ENCODE measurements at places on chromosomes 4 and X. TPM values are rescaled to one million over a fixed set of nuclear protein-coding genes. Genes with fewer than 3 reads are reported as not detected.

TRPC3 gene
- total RNA-seq = 0.42 TPM

- no peak for DNase-seq
Observed at GRCh38 chr4:123411514-123411913, 14.9 kb downstream of the SPRY1 start.

- no peak for DNase-seq
Observed at GRCh38 chr4:165308166-165308565, 19.3 kb upstream of the MSMO1 start.

GRCh38 chrX:23374291-23374690 lies 39.6 kb downstream of the PTCHD1 start:
- no peak for DNase-seq

DNA sequence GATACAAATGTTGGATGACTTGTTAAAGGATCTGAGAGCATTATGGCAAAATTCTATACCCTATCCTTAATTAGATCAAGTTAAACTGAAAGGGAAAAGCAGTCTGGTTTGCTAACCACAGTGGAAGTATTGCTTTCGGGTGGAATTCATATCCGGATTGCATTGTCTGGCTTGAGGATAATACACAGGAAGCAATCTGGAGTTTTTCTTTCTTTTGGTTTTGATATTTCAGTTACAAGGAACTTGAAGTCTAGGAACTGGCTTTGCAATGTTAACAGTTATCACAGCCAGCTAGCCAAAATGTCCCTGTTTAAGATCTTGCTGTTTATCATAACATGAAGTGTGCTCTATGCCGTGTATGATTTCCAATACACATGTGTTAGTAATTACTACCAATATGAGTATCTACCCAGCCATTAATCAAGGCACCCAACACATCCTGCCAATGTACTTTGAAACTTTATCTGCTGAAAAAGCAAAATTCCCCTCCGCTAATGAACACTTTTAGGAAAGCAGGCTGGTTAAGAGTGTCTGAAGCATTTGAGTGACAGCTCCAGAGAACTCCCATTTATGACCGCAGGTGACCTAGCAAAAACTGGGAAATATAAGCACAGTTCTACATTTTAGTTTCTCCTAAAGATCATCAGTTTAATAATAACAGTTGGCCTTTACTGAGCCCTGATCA lies 146.4 kb downstream of the PALLD start:
- DNase-seq = no peak

DNA sequence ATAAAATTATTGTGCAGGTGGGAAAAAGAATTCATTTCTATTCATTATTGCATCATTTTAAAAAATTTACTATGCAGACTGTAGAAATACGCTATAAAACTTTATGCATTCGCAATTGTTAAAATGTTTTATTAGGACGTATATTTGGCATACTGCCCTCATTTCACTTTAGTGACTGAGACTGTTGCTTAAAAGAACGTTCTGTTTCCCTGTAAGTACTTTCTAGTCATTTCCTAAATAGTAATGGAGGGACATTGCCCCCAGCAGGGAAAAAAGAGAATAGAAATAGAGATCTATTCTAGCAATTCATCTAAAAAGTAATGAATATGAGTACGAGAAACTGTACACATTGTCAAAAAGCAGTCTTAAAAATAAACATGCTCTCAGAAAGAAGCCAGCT lies 1295.8 kb upstream of the TENM3 start:
- DNase-seq = no peak

GRCh38 chrX:13196782-13197181 lies 123.1 kb downstream of the ATXN3L start:
- no peak for DNase-seq

DNA sequence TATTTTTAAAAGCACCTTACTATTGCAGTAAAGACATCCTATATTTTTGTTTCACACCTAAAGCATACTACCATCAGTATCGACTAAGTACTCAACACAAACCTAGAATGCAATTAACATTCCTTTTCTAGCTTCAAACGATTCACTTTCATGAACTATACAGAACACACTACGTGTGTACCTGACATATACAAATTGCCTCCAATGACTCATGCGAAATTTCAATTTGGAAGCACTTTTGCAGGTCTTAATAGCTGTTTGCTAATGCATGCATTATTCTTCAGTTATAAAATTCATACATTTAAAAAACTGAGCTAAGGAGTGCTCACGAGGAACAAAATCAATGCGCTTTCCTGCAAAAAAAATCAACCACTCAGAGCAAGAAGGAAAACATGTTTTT lies 19.7 kb upstream of the GPM6B start:
- no peak for DNase-seq

DNA sequence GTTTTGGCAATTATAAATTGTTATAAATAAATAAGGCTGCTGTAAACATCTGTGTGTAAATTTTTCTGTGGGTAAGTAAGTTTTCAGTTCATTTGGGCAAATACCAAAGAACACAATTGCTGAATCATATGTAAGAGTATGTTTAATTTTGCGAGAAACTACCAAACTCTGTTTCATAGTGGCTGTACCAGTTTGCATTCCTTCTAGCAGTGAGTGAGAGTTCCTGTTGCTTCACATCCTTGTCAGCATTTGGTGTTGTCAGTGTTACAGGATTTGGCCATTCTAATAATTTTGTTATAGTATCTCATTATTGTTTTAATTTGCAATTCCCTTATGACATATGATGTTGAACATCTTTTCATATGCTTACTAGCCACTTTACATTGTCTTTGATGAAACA lies 48.4 kb downstream of the ARFIP1 start:
- no peak for DNase-seq

DACH2 gene
- total RNA-seq = not detected

GRCh38 chrX:102745513-102745856 lies 24.9 kb downstream of the GPRASP3 start:
- no peak for DNase-seq

GRCh38 chr4:64465263-64465662 lies 56.0 kb upstream of the TECRL start:
- DNase-seq = no peak

Data from esophagus muscularis mucosa (tissue), 4 donors.